Endodermal cell (in vitro differentiated cells): ENCODE measurements at places on chromosomes 1 and 21.

GRCh38 chr1:103194060-103194459 is 85.7 kb upstream of the COL11A1 start:
- no peak for DNase-seq

DNA sequence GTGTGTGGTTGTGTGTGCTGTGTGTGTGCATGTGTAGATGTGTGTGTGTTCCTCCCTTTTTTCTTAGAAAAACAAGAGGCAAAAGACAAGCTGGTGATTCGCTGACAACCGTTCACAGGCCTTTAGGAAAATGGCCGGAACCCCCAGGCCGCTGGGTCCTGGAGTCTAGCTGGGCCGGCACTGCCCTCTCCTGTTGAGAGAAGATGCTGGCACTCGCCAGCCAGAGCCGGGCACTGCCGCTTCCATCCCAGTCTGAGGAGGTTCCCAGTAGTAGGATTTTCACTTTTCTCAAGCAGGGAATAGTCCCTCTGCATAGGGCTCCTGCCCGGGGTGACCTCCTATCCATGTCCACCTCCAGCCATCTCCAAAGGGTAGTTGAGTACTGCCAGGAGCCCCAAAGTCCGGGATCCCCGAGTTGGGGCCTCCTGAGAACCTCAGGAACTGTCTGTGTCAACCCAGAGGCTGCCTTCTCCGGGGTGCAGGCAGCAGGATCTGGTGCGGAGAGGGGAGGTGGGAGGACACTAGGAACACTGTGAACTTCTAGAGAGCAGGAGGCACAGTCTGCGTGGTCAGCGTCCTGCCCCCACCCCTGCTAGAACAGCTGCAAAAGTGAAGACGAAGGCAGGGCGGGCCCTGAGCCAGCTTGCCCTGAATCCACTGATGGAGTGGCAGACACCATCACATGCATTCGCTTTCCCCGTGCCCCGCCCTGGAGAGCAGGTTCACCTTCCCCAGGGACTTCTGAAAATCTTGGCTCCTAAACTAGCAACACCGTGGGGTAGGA is 44.1 kb upstream of the ARHGEF16 start:
- DNase-seq, result peak; percentile 66

- no peak for DNase-seq
Observed at GRCh38 chr1:201482755-201483154, 13.8 kb upstream of the PHLDA3 start.

- DNase-seq, result no peak
Observed at GRCh38 chr1:213135572-213135971, 84.5 kb downstream of the RPS6KC1 start.

DNA sequence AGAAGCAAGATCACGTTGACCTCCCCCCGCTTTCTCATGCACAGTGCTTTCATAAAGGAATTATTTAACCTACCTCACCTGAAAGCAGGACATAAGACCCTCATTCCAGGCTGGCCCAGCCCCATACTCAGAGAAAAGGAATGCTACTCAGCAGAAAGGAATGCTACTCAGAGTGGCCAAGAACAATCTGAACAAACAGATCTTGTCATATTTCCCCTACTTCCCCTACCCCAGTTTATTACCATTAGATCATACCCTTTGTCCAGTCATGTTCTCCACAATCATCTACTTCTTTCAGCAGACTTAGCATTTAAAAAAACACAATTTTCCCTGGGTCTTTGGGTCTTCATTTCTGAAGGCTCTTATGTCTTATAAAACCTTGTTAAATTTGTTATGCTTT is 89.8 kb downstream of the SLC16A1 start:
- DNase-seq, result no peak

DNA sequence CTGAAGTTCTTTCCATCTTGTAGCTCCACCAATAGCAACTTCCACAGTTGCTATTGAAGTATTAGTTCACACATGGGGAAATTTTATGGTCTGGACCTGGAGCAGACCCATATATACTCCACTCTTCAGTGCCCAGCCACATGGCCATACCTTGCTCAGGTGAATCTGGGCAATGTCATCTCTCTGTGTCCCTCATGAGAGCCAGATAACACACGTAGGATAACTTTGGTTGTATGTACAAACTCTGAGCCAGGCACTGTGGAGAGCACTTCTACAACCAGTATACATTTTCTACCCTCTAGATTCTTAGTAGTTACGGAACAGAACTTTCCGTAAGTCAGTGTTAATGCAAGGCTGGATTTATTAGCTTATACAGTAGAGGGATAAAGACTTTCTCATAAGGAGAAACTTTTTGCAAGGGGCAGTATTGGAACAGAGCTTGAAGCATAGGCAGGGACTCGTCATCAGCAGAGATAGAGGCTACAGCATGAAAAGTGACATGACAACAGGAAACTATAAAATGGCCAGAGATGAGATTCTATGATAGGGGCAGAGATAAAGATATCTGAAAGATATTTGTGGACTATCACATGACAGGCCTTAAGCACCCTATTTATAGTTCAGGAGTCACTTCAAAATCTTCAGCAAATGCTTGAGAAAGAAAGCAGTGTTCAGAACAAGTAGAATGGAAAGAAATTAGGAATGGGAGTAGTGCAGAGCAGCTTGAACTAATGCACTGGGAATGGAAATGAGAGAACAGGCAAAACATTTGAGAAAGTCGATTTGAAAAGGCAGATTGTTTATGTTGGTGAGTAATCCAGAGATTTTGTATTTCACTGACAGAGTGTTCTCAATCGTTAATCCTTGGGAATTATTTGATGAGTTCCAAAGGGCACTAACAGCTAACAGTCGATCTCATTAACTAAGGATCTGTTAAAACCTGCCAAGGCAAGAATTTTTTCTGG is 481.8 kb downstream of the USP25 start:
- no peak for DNase-seq

- no peak for DNase-seq
Observed at GRCh38 chr1:224747578-224747977, 131.5 kb downstream of the CNIH3 start.

DNA sequence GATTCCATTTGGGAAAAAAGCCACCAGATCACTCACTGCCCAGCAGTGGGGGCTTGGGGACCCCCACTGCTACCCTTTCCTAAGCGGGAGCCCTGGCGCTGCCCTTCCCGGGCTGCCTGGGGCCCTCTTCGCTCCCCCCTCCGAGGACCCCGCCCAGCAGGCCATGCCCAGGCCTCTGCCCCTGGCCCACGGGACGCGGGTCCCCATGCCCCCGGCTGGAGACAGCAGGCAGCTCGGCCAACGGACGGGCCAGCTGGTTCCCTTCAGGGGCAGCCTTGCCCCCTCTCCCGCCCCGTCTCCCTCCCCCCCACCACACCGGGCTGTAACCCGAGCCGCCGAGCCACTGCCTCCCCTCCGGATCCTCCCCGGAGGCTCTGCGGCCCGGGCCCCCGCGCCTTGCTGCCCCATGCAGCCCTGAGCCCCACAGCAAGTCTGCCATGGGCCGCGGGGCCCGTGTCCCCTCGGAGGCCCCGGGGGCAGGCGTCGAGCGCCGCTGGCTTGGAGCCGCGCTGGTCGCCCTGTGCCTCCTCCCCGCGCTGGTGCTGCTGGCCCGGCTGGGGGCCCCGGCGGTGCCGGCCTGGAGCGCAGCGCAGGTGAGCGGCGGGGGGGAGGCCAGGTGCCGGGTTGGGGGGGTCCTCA is at the start of gene MMP23B:
TSS of gene MMP23B (plus strand) at position 392 of the 639 bp plus-strand sequence. CDS start at position 438, 46 bp downstream.
- peak; percentile 79 for DNase-seq

DNA sequence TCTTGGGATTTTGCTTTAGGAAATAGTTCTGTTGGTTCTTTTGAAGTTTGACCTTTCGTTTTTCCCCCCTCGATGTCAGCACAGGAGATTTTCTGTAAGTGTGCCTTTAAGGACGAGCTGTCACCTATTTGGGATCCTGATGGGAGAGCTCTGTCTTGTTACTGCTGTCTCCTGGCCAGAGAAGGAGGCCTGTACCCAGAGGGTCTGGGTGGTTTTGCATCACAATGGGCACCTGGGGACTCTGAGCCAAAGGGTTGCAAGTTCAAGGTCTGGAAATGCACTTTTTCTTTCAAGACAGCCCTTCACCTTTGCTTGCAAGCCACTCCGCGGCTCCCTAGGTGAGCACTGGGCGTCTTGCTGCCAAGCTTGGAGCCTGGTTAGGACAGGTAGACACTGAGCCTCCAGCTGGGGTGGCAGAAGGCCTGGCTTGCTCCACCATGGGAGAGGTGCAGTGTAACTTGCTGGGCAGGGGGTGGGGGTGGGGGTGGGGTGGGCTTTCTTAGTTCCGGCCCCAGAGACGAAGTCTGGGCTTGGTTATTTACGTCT is 2.9 kb downstream of the AJAP1 start:
- peak; percentile 74 for DNase-seq

DNA sequence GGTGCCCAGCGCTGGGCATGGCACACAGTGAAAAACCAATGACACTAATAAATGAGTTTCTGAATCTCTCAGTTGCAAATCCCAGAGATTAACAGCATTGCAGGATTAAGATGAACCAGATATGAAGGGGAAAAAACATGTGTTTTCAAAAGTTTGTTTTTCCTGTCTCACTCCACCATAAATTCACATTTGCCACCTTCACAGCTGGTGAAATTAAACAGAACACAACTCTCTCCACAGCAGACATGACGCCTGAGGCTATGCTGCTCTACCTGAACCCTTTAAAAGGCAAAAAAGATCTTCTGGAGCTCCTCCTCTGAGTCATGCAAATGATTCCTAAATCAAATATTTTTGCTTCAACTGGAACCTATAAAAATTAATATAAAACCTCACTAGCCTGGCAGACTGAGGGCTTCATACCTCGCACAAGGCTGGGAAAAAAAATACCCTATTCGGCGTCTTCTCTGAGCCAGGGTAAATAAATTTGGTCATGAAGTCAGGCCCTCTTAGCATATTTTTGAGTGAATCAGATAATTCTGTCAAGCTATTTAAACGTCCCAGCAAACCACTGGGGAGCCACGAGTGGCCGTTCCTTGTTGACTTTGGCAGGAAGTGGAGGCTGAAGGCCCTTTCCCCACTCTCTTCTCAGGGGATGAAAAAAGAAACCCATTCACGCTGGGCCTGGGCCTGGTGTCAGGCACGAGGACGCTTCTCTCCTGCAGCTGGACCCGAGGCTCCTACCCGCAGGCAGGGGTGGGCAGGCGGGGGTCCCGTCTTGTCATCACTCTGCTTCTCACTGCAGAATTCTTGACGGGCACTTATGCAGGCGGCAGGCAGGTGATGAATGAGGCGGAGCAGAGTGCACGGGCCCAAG is 53.0 kb downstream of the DMRTB1 start:
- DNase-seq, result no peak

DNA sequence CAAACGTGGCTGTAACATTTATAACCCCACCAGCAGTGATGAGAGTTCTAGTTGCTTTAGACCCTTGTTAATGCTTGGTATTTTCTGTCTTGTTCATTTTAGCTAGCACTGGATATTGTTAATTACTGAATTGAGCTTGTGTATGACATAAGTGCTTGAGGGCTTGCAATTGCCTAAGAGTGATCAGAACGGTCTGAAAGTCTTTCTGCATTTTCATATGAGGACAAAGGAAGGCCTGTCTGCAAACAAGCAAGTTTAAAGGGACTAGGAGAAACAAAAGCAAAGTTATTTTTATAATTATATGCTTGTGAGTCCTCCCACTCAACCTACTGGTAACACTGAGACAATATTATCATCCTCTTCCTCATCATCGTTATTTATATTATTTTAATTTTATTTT is 305.5 kb upstream of the DUSP10 start:
- no peak for DNase-seq

- peak; percentile 54 for DNase-seq
Observed at GRCh38 chr1:94654919-94655318, 113.4 kb upstream of the F3 start.

- DNase-seq, result peak; percentile 57
Observed at GRCh38 chr1:19453741-19454201, 31.6 kb downstream of the CAPZB start.

- peak; percentile 75 for DNase-seq
Observed at GRCh38 chr1:2213576-2214505, 14.3 kb upstream of the SKI start.

GRCh38 chr1:2555634-2556276 is 416 bp upstream of the TNFRSF14 start:
- DNase-seq, result no peak

DNA sequence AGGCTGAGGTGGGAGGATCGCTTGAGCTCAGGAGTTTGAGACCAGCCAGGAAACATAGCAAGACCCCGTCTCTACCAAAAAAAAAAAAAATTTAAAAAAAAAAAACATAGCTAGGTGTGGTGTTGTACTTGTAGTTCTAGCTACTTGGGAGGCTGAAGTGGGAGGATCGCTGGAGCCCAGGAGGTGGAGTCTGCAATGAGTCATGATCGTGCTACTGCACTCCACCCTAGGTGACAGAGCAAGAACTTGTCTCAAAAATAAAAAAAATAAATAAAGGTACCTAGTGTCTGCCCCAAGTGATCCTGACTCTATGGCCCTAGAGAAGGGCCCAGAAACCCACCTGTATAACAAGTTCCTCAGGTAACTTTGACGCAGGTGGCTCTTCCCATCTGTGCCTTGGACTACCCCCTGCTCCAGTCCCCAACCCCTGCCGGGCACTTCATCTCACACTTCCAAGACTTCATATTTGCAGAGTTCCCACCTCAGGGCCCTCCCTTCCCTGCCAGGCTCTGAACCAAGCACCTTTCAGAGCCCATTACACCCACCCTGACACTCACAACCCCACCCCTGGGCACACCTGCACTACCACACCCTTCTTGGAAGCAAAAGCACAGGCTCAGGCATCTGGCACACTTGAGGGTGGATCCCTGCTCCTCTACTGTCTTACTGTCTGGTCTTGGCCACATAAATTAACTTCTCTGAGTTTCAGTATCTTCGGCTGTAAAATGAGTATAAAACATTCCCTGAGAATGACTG is 80.2 kb upstream of the KLHDC7A start:
- no peak for DNase-seq

DNA sequence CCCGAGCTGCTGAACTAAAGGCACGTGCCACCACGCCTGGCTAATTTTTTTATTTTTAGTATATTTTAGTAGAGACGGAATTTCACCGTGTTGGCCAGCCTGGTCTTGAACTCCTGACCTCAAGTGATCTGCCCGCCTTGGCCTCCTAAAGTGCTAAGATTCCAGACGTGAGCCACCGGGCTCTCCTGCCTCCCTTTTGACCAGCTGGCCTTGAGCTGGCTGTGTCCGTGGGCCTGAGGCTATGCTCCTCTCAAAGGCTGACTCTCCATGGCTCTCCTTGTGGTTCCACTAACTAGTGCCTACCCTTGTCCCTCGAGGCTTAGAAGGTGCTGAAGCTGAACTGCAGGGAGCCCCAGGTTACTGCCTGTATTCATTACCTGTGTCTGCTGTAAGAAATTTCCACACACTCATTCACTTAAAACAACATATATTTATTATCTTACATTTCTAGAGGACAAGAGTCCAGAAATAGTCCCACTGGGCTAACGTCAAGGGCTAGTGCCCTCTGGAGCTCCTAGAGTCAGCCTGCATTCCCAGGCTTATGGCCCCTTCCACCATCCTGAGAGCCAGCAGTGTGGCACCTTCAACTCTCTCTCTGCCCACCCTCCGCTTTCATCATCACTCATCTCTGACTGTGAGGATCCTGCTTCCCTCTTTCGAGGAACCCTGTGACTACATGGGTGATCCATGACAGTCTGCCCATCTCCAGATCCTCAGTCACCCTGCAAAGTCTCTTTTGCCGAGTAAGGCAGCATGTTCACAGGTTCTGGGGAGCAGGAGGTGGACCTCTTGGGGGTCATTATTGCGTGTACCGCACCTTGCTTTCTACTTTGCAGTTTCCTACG is 34.9 kb downstream of the ETS2 start:
- DNase-seq, result no peak

GRCh38 chr1:155297384-155297783 is 3.9 kb downstream of the PKLR start:
- DNase-seq, result no peak

GRCh38 chr1:118250232-118250631 is 65.2 kb upstream of the SPAG17 start:
- DNase-seq, result peak; percentile 48
